Germinal center (tissue), 1 donor: ENCODE measurements at places on chromosomes 1 and 21.

DNA sequence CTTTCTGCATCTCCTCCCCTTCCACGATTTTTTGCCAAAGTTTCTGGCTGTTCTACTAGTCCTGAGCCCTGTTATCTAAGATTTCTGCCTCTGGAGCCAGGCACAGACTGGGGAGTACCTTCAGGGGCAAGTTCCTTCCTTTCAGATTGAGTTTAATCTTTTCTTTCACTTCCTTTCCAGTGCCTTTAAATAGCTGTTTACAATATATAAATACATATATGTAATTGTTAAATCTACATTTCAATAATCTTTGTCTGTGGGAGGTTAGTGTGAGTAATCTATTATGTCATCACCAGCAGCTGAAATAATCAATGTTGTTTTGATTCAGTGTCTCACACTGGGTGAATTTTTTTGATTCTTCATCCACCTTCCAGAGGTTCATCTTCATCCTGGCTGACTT is 31.8 kb downstream of the DIPK1A start:
- DNase-seq = no peak

GRCh38 chr1:48643193-48643592 is 133.5 kb downstream of the BEND5 start:
- DNase-seq = no peak

- DNase-seq = no peak
Measured at GRCh38 chr1:109787211-109787844, 23.6 kb upstream of the EPS8L3 start.

DNA sequence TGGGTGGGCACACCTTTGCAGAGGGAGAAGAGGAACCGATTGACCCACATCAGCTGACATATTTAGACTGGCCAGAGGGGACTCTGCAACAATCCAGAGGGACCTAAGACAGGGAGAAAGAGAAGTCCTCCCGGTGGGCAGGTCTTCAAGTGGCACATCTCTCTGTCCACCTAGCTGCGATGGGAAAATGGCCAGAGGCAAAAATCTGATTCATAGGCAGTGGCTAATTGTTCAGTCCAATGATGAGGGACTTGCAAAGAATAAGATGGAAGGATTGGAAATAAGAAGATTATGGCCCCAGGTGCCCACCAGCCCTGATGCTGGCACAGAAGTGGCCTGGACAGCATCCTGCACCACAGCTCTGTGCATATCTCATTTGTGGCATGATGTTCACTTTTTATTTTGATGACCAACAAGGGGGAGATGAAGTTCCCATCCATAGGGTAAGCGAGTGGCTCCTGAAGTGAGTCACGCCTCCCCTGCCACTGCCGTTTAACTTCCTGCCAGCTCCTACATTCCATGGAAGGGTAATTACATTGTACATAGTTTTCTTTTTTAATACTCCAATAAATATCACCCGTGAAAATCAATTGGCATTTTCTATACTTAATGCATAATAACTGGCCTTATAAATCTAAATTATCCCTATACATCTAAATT is 659.6 kb downstream of the MATN1 start:
- no peak for DNase-seq

DNA sequence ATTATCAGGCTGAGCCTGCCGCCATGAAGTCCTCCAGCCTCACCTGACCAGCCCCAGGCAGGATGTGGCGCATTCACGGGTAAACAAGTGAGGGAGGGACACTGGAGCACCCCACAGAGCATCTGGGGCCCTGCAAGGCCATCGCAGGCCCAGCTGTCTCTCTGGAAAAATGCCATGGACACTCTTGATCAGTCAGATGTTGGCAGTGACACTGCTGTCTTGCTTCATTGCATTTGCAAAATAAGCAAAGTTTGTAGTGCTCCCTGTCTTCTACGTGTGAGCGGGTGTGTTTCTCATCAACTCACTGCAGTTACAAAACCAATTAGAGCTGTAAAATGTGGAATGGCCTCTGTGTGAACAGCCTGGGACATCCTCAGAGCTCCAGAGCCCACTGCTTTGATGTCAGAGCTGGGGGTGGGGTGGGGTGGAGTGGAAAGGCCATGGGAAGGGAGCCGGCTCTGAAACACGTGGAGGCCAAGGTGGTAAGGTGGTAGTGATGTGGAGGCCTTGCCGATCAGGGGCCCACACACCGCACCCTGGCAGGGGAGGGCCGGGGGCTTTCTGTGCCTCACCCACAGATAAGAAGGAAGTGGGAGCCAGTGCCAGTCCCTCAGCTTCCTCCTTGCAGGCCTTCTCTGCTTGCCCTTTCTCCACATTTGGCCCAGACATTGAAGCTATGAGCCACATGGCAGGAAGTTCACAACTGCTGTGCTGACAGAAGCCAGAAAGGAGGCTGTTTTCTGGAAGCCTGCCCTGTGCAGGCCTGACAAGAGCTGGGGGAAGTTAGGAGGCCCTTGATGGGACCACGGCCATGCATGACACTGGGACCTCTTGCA is 254.9 kb downstream of the RHOU start:
- no peak for DNase-seq

- no peak for DNase-seq
Measured at GRCh38 chr1:22607154-22607553, 29.3 kb upstream of the C1QA start.

- no peak for DNase-seq
Measured at GRCh38 chr1:170402476-170403311, 129.3 kb upstream of the GORAB start.
